Ovary (tissue), 10 donors: ENCODE measurements at places on chromosomes 3 and 15.

DNA sequence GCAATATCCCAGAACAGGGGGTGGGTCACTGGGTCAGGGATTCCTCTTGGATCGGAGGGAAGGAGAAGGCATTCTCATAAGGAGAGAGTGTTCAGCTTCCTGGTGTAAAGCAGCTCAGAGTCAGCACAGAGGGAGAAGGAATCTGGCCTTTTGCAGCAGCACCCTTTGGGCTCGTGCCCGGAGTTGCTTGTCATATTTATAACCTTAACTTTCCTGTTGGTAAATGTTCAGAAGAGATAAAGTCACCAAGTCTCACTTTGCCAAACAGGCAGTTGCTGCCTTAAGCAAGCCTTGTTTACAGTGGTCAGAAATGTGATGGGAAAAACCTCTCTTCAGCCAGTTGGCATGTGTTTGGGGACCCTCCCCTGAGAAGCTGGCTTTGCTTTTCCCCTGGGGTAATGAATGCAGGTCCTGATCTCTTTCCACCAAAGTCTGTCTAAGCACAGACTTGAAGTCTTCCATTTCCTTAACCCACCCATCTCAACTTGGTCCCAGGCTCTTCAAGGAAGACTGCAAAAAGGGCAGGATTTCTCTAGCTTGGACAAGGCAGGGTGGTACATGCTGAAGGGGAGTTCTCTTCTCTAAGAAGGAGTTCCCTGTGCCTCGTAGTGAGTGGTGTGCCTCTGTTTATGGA lies 206.9 kb upstream of the BHLHE40 start:
- DNase-seq = peak; percentile 76

DNA sequence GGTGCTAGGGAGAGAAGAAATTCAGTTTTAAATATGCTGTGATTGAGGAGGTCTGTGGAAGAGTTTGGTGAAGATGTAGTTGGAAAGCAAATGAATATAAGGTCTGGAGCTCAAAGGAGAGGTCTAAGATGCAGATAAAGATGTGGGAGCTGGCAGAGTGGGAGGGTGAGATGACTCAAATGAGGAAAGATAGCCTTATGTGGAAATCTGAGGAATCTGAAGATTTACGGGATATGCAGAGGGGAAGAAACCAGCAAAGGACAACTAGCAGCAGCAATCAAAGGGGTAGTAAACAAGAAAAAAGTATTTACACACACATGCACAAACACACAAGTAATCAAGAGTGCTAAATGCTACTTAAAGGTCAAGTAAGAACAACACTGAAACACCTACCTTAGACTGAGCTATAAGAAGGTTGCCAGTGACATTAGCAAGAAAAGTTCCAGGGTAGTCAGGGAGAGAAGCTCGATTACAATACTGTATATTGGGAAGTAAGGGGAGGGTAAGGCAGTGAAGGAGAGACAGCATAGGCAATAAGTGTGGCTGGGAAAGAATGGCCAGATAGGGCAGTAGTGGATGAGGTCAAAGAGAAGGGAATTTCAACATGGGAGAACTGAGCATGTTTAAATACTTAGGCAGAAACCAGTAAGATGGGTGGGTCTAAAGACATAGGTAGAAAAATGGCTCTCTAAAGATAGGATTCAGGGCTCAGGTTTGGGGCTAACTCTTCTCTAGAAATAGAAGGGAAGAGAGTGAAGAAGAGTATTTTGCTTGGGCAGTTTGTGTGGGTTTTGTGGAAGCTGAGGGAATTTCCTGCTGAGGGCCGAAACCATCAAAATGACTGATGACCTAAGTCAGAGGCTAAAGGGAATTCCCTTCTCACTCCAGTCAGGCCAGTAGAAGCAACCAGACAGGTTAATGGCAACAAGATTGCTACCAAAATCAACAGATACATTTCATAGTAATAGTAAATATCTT lies 8.9 kb downstream of the CMTM6 start:
- no peak for DNase-seq

GRCh38 chr15:27062951-27063350 lies 92.0 kb downstream of the GABRG3 start:
- no peak for DNase-seq

DNA sequence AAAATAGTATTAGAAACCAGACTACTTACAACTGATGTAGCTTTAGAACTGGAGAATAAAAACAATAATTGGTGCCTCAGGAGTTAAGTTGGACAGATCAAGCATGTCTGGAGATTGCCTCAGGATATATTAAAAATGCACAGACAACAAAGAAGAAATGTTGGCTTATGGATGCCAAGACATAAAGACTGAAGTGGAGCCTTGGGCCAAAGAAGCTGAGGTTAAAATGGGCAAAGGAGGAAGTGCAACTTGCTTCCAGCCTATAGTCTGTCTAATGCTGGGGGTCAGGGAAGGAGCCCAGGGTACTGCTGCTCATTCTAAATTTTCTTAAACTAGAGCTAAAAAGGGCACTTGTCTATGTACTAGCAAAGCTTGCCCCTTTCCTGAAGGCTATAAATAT lies 77.5 kb downstream of the ESYT3 start:
- no peak for DNase-seq

- DNase-seq = no peak
Measured at GRCh38 chr3:179308001-179308400, 14.8 kb upstream of the ZNF639 start.

GRCh38 chr15:64521726-64522164 lies 61.4 kb downstream of the ZNF609 start:
- no peak for DNase-seq

- no peak for DNase-seq
Measured at GRCh38 chr3:30577788-30578187, 28.6 kb upstream of the TGFBR2 start.

DNA sequence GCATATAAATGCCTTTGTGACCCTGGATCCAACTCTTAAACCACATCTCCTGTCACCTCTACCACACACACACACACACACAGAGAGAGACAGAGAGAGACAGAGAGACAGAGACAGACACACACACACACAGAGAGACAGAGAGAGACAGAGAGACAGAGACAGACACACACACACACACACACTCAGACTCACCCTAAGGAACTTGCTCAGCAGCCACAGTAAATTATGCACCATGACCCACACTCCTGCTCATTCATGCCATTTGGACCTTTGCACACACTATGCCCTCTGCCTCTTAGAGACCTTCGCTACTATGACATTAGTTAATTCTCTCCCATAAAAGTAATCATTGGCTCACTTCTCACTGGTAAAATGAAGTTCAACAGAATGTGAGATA lies 275.7 kb downstream of the ADAMTSL3 start:
- DNase-seq = no peak

- no peak for DNase-seq
Measured at GRCh38 chr15:56980473-56980872, 62.0 kb downstream of the TCF12 start.

- no peak for DNase-seq
Measured at GRCh38 chr3:47916201-47916600, 100.0 kb downstream of the MAP4 start.

GRCh38 chr15:27490867-27491595 lies 520.0 kb downstream of the GABRG3 start:
- no peak for DNase-seq

DNA sequence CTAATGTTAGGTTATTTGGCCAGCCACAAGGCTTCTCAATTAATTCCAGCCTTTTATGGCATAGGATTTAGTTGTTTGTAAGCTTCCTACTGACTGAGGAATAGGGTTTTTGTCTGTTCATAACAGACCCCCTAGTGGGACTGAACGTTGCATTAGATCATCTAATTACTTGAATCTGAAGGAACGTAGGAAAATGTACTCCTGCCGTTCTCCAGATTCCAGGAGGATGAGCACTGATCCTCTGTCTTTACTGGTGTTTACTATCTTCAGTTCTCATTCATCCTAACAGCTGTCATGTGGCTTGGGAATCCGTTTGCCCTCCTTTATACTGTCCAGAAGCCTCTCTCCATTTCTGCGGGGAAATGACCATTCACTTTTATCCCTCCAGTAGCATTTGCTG lies 52.7 kb downstream of the RAD54L2 start:
- no peak for DNase-seq

DNA sequence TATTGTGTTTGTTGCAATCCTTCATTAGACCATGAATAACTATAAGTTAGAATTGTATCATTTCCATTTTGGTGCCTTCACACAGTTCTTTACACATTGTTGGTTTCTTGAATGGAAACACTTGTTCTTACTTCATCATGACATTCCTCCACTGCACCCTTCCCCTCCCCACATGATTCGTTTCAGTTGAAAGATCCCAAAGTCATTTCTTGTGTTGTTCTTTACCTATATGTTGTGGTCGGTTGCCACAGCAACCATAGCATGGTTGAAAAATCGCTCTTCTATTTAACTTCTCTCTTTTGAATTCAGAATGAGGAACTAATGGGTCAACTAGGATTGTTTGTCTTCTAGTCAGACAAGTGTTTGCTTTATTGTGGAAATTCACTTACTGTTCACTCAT lies 103.3 kb downstream of the IL1RAP start:
- DNase-seq = no peak

GRCh38 chr3:126342991-126343648 lies 14.1 kb downstream of the KLF15 start:
- DNase-seq = peak; percentile 63

DNA sequence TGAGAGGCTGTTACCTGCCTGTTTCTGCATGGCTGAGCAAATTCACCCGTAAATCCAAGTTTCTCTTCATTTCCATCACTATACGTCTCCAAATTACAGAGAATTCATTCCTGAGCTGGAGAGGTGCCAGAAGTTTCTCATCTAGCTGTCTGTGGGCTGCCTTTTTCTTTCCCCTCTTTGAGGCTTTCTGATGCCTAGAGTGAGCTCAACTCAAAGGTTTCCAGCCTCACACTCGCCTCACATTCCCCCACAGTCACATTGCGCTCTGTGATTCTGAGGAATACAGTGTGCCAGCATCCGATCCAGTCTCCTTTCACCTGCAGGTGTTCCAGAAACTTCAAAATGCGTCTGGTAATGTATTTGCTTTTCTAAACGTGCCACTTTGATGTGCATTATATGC lies 267.2 kb downstream of the MFSD1 start:
- no peak for DNase-seq

- no peak for DNase-seq
Measured at GRCh38 chr3:113295463-113295862, 84.1 kb downstream of the BOC start.

DNA sequence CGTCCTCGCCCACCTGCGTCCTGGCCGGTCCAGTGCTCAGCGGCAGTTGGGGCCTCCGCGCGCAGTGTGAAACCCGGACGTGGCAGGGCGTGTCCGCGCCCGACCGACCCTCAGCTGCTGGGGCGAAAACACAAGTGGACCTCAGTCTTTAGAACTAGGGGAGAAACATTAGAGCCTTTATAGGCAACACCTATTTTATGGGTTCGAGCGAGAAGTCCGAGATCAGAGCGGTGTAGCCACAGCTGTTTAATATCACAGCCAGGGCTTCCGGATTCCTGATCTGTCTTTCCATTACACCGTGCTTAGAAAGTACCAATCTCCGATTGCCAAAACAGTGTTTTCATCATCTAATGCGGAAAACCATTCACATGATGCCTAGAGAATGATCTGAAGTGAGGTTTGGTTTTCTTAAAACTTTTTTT lies 506 bp downstream of the RAD51 start:
- DNase-seq = no peak

- no peak for DNase-seq
Measured at GRCh38 chr15:88651971-88652370, 13.2 kb downstream of the ISG20 start.

DNA sequence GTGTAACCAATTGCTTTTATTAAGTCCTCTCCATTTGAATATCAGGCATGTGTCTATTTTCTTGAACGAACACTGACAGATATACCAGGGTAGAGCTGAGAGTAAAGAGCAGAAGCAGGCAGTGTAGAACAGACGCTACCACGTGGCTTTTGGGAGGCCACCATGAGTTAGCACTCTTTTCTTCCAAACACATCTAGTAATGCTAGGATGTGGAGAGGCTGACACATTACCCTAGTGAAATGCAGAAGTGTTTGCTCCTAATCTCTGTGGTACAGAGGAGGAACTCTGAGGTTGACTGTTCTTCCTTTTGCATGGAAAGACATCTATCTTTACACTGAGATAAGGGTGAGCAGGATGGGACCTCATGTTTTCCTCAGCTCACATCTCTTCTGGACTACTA lies 216.3 kb downstream of the SATB1 start:
- no peak for DNase-seq

- DNase-seq = no peak
Measured at GRCh38 chr3:23735062-23735461, 70.7 kb upstream of the UBE2E1 start.

GRCh38 chr15:91866971-91867372 lies 13.5 kb downstream of the SLCO3A1 start:
- DNase-seq = peak; percentile 36

DNA sequence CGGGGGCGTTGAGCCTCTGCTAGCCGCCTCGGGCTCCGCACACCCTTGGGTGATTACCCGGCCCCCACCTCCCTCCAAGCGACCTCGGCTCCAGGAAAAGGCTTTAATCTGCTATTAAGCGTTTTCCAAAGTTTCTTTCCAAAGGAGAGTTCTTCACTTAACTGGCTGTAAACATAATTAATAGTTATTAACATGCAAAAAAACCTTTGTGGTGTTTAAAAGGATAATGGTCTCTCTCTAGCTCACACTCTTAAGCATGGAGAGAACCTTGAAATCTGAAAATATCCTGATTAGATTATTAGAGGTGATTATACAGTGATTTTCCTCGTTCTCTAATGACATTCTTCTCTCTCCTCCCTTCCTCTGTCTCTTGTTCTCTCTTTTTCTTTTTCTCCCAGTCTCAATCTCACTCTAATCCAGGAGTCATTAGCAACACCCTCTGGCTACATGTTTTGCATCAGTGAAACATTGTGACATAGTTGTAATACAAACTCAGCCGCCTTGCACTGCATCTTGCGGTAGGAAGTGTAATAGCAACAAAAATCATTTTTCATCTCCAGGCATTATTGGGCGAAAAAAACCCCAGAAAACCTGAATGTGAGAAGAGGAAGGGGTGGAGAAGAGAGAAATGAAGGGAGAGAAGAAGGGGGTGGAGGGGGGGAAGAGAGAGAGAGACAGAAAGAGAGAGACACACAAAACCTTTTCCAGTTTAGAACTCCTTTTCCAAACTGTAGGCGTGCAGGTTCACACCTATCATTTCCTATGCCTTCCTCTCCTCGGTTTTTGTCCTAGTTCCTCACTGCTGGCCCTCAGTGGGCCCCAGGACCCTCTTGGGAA lies 24.4 kb downstream of the NR2F2 start:
- DNase-seq = peak; percentile 63

DNA sequence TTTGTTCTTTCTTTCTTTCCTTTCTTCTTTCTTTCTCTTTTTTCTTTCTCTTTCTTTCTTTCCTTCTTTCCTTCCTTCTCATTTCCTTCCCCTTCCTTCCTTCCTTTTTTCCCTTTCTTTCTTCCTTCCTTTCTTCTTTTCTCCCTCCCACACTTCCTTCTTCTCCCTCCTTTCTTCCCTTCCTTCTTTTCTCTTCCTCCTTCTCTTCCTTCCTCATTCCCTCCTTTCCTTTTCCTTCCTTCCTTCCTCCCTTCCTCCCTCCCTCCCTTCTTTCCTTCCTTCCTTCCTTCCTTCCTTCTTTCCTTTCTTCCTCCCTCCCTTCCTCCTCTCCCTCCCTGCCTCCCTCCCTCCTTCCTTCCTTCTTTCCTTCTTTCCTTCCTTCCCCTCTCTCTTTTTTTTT lies 755.7 kb upstream of the GRM7 start:
- no peak for DNase-seq

- DNase-seq = no peak
Measured at GRCh38 chr3:174110761-174111160, 713.2 kb downstream of the NLGN1 start.

- no peak for DNase-seq
Measured at GRCh38 chr15:65373163-65373651, 4.6 kb downstream of the IGDCC3 start.
